A549 treated with ZK216348 at 1 μM for 4 hours (cell line): ENCODE measurements at places on chromosomes 2 and 18. TPM values are rescaled to one million over a fixed set of nuclear protein-coding genes. Genes with fewer than 3 reads are reported as not detected.

CRACDL gene
- total RNA-seq = 2.0 to 3.4 TPM (median 2.5 TPM) in 5 replicates

VRK2 gene
- total RNA-seq = 23.9 to 37.6 TPM (median 29.2 TPM) in 5 replicates

KIF3C gene
- 42.2 to 61.9 TPM (median 51.4 TPM) in 5 replicates for total RNA-seq

DPP4 gene
- 0.27 to 0.79 TPM (median 0.60 TPM) in 5 replicates for total RNA-seq

TMEFF2 gene
- 0.33 to 0.85 TPM (median 0.38 TPM) in 5 replicates for total RNA-seq

FBXO15 gene
- total RNA-seq = 0.45 to 0.92 TPM (median 0.81 TPM) in 5 replicates

SLC5A7 gene
- total RNA-seq = not detected in 5 replicates

B4GALT6 gene
- 4.6 to 8.2 TPM (median 6.2 TPM) in 5 replicates for total RNA-seq

CLEC4F gene
- total RNA-seq = not detected in 5 replicates

RAX gene
- not detected in 5 replicates for total RNA-seq

TWSG1 gene
- total RNA-seq = 10.3 to 20.2 TPM (median 16.8 TPM) in 5 replicates

GALNT1 gene
- 53.3 to 79.4 TPM (median 63.0 TPM) in 5 replicates for total RNA-seq

MLPH gene
- total RNA-seq = 207 to 326 TPM (median 306 TPM) in 5 replicates

CHRND gene
- total RNA-seq = not detected in 5 replicates

CHRNG gene
- not detected in 5 replicates for total RNA-seq

TEKT4 gene
- not detected in 5 replicates for total RNA-seq

GALNT5 gene
- 2.0 to 2.6 TPM (median 2.4 TPM) in 5 replicates for total RNA-seq

KCNG2 gene
- not detected in 5 replicates for total RNA-seq

DAW1 gene
- total RNA-seq = 2.1 to 4.0 TPM (median 2.6 TPM) in 5 replicates

GNAL gene
- 5.3 to 7.7 TPM (median 5.4 TPM) in 5 replicates for total RNA-seq

CEP76 gene
- total RNA-seq = 5.5 to 10.4 TPM (median 7.0 TPM) in 5 replicates

TFCP2L1 gene
- total RNA-seq = 7.1 to 10.9 TPM (median 9.5 TPM) in 5 replicates

RAMP1 gene
- not detected in 5 replicates for total RNA-seq

AKAIN1 gene
- not detected in 5 replicates for total RNA-seq

RAD51AP2 gene
- total RNA-seq = not detected in 5 replicates

DES gene
- total RNA-seq = 0.18 to 0.51 TPM (median 0.40 TPM) in 3 of 5 replicates, not detected in the others

ASIC4 gene
- 0.08 to 0.17 TPM (median 0.09 TPM) in 4 of 5 replicates, not detected in the other for total RNA-seq

LCT gene
- total RNA-seq = 0.04 to 0.06 TPM in 2 of 5 replicates, not detected in the others

BARD1 gene
- total RNA-seq = 4.5 to 9.9 TPM (median 5.3 TPM) in 5 replicates

GALM gene
- total RNA-seq = 14.4 to 17.4 TPM (median 17.0 TPM) in 5 replicates

TXNDC2 gene
- 0.15 to 0.34 TPM (median 0.17 TPM) in 5 replicates for total RNA-seq

GPR148 gene
- total RNA-seq = not detected in 5 replicates

CDK5R2 gene
- 2.3 to 4.7 TPM (median 3.8 TPM) in 5 replicates for total RNA-seq

IHH gene
- 0.25 to 0.47 TPM (median 0.37 TPM) in 4 of 5 replicates, not detected in the other for total RNA-seq

ERFE gene
- 6.0 to 9.9 TPM (median 9.1 TPM) in 5 replicates for total RNA-seq

PTPRM gene
- total RNA-seq = 26.0 to 36.8 TPM (median 31.8 TPM) in 5 replicates

PDE1A gene
- total RNA-seq = 0.07 to 0.43 TPM (median 0.15 TPM) in 5 replicates

DCDC2C gene
- 0.77 TPM in 1 of 5 replicates, not detected in the others for total RNA-seq

SLC23A3 gene
- 0.28 to 0.80 TPM (median 0.46 TPM) in 5 replicates for total RNA-seq

CNGA3 gene
- not detected in 5 replicates for total RNA-seq

FBLN7 gene
- 0.28 to 0.91 TPM (median 0.60 TPM) in 5 replicates for total RNA-seq

PLGLB1 gene
- total RNA-seq = 0.59 to 1.5 TPM (median 0.84 TPM) in 4 of 5 replicates, not detected in the other

TTR gene
- total RNA-seq = not detected in 5 replicates

TDRD15 gene
- total RNA-seq = not detected in 5 replicates

ZNF385B gene
- not detected in 5 replicates for total RNA-seq

CXCR1 gene
- total RNA-seq = not detected in 5 replicates

CCDC88A gene
- total RNA-seq = 20.3 to 31.5 TPM (median 23.6 TPM) in 5 replicates

SPATS2L gene
- 127 to 148 TPM (median 141 TPM) in 5 replicates for total RNA-seq

RAB27B gene
- 10.2 to 14.7 TPM (median 12.6 TPM) in 5 replicates for total RNA-seq

GPR35 gene
- 0.34 to 1.6 TPM (median 1.1 TPM) in 5 replicates for total RNA-seq
